Muscle of back (tissue), 13 donors: ENCODE measurements at places on chromosomes 5 and 9.

- no peak for DNase-seq
Measured at GRCh38 chr5:143231416-143231815, 172.1 kb downstream of the NR3C1 start.

DNA sequence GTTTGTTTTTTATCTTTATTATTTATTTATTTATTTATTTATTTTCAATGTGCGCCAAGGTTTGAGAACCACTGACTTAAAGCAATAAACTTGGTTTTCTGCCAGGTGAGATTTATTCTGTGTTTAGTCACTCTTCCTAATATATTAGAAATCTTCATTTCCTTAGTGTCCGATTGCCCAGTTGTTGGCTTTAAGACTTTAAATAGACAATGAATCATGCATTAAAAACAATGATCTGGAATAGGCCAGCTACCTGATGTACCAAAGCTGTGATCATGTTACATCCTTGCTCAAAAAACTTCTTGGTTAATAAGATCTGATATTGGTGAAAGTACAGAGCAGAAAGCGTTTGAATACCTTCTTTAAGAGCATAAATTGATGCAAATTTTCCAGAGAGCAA is 52.1 kb upstream of the ERBIN start:
- DNase-seq, result no peak

DNA sequence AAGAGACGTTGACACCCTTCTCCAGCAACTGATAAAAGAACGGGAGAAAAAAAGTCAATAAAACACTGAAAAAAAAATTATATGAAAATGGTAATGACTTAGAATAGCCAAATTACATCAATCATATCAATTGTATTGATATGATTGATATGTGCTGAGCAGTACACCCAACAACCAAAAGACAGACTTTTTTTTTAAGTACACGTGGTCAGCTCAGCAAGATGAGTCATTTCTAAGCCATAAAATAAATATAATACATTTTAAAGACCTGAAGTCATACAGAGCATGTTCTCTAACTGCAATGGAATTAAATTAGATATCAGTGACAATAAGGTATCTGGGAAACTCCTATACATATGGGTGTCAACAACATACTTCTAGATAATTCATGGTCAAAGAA is 30.9 kb upstream of the OLFM1 start:
- DNase-seq, result no peak

DNA sequence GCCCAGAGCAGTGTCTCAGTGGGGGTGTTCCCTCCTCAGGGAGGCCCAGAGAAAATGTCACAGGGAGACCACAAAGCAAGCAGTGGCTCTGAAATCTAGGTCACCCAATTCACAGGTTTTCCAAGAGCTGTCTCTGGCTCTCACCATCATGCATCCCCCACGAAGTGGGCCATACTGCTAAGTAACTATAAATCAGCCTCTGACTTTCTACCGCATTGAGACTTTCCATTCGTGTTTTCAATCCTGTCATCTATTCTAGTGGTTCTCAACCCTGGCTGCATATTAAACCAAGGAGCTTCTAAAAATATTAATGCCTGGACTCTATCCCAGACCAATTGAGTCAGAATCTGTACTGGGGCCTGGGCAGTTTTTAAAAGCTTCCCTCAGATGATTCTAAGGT is 2.0 kb upstream of the C1QTNF3 start:
- no peak for DNase-seq

GRCh38 chr5:27511061-27511460 is 472.7 kb upstream of the CDH9 start:
- no peak for DNase-seq

DNA sequence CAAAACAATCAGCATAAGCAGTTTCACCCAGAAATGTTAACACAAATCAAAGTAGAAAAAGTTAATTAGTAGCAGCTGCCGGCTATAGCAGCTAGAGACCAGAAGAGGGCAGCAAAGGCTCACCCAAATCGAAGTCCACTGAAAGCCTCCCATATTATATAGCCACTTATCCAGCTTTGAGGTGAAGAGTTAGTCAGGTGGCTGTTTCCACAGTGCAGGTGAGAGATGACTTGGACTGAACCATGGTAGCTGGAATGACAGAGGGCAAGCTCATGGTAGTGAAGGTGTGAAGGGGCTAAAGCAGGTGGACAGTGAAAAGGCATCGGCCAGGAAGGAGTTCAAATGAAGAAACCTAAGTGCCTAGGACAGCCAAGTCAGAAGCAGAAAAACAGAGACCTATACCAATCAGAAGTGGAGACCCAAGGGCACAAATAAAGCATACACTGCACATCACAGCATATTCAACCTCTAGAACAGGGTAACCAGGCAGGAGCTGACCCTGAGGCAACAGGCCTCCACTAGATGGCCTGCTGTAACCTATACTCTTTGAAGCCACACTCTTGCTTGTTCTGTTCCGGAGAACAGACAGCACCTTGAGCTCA is 7.2 kb upstream of the RNF38 start:
- DNase-seq, result peak; percentile 72

DNA sequence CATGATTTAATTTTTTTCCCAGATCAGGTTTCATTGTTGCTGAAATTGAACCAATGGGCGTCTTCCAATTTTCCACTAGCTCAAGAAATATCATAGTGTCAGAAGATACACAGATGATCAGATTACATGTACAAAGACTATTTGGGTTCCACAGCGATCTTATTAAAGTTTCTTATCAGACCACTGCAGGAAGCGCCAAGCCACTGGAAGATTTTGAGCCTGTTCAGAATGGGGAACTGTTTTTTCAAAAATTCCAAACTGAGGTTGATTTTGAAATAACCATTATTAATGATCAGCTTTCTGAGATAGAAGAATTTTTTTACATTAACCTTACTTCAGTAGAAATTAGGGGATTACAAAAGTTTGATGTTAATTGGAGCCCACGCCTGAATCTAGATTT is 251.6 kb downstream of the ADGRV1 start:
- DNase-seq, result no peak

DNA sequence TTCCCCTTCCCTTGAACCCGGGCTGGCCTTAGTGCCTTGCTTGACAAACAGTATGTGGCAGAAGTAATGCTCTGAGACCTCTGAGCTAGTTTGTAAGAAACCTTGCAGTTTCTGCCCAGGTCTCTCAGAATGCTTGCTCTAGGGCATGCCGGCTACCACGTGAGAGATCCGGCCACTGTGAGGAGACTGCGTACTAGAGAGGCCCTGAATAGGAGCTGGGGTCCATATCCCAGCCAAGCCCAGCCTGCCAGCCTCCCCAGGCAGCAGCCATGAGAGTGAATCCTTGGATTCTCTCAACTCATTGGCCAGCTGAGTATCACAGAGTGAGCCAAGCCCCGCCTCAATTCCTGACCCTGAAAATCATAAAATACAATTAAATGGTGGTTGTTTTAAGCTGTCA is 16.0 kb upstream of the COL15A1 start:
- DNase-seq, result no peak

- DNase-seq, result no peak
Measured at GRCh38 chr5:79595086-79595485, 17.2 kb upstream of the TENT2 start.

- DNase-seq, result no peak
Measured at GRCh38 chr9:134436379-134436762, 110.1 kb downstream of the RXRA start.

- DNase-seq, result no peak
Measured at GRCh38 chr5:179319123-179319522, 26.1 kb downstream of the ADAMTS2 start.

- peak; percentile 55 for DNase-seq
Measured at GRCh38 chr5:38615981-38616451, 59.6 kb upstream of the LIFR start.

DNA sequence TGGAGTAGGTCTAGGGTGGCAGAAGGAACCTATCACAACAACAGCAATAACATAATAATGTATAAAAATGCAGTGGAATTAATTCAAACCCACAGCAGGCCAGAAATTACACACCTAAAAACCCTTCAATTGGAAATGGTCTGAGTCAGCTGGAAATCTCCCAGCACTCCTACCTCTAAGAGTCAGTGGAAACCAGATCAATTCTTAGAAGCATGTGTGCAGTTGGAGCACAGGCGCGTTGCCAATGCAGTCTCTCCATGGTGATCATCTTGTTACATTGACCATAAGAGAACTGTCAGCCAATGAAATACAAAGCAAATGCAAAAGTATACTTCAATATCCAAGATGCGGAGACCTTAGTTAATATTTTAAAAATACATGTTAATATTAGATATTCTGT is 15.1 kb upstream of the CSNK1G3 start:
- DNase-seq, result peak; percentile 66

DNA sequence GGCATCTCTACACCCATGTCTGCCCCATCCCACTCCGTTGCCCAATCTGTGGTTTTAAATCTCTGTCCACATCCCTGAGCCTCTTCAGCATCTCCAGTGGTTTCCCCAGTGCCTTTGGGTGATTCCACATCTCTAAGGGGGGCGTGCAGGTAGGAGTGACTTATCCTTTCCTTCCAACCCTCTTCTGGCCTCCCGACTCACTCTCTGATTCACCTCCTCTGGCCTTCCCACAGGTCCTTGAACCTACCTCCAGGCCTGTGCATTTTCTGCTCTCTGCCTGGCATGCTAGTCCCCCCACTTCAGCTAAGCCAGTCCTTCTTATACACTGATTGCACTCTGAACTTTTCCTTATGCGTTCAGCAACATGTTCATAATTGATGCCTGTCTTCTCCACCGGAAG is 99.0 kb downstream of the RALGPS1 start:
- DNase-seq, result no peak

DNA sequence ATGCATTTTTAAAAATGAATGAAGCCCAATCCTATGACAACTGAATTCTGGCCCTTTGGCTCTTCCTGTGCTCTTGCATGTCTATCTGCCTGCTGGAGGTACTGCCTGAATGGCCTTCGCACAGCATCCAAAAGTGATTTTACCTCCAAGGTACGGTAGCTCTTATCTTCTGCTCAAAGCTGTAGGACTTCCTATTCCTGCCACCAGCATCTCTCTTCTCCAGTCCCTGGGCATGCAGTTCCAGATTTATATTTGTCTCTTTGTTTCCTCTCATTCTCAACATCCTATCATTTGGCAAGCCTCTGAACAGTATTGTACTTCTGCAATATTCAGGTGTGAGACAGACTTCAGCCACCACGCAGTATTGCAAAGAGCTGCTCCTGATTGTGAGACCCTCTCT is 43.7 kb upstream of the SH3GL2 start:
- DNase-seq, result no peak

DNA sequence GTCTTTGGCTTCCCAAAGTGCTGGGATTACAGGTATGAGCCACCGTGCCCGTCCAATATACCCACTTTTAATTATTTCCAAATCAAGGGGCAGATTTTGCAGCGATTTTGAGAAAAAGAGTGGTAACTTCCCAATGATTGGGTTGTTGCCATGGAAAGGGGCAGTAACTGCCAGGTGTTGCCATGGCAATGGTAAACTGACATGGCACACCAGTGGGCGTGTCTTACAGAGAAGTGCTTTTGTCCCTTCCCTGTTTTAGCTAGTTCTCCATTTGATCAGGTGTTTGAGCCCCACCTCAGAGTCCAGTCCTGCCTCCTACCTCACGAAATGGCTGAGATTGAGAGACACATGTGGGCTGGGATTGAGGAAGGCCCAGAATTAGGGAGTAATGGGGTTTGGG is 86.3 kb upstream of the IER5L start:
- DNase-seq, result no peak

GRCh38 chr5:79111960-79112702 is 522 bp downstream of the BHMT start:
- no peak for DNase-seq

DNA sequence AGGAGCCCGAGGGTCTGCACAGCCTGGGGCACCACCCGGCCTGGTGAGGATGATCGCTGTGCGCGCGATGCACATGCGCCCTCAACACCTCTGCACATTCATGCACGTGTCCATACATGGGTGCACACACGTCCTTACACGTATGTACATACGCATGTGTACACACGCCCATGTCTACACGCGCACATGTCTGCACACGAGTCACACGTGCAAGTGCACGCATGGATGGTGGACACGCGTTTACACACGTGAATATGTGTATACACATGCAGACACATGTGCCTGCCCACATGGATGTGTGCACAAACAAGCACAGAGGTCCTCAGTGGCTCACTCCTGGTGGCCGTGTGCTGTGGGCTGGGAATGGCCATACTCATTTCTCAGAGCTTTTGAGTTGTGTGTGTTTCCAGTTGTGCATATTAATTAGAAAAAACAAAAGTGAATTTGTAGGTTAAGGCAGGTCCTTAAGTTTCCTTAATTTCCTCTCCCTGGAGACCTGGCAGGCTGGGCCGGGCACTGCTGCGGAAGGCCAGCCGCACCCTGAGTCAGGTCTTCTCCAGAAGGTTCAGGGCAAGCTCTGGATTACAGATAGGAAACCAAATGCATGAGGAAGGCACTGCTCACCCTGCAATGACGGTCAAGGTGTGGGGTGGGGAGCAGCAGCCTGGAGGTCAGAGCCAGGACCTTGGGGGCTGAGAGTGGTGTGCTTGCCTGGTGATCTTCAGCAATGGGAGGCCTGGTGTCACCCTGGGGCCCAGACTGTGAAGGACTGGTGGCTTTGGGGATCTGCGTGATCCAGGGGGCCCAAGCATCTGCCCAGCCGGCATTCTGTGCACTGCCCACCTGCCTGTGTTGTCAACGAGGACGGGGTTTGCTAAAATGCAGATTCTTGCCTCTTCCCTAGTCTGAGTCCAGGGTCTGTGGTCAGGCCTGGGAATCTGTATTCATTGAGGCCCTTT is 1.3 kb upstream of the RNU6ATAC start:
- DNase-seq, result peak; percentile 74

GRCh38 chr9:91320299-91320698 is 41.4 kb downstream of the AUH start:
- no peak for DNase-seq

DNA sequence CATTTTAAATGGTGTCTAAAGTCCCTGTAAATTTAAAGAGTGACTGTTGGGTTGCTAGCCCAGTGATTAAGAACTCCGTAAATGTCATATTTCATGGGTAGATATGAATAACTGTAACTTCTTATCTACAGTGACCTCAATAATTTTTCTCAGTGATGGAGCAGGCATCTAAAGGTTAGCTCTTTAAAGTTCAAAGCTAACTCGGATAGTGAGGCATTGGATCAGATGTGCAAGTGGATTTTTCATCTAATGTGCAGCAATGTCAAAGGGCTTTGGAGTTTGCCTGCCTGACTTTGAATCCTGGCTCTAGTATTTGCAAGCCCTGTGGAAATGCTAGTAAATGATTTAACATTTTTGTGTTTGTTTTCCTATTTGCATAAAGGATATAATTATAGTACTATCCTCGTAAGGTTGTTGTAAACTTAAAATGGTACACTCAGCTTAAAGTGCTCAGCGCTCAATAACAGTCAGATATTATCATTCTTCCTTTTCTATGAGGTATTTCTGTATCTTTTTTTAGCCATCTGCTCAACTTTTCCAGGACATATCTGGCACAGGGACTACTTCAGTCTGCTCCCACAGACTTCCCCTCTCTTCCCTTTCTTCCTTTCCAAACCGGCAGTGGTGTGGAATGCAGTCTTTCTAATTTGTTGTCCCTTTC is 163.7 kb upstream of the ELL2 start:
- DNase-seq, result no peak
